Stimulated activated memory B cell treated with anti-CD40 and anti-IgM and Interleukin-4, amounts not matched to agents 10 μg/mL and 1 μg/mL and 100 μg/mL, for 72 hours (primary cell): ENCODE measurements at places on chromosomes 13 and 19.
A peak's percentile ranks its signal among the peaks of the same experiment; 100 is the strongest.

DNA sequence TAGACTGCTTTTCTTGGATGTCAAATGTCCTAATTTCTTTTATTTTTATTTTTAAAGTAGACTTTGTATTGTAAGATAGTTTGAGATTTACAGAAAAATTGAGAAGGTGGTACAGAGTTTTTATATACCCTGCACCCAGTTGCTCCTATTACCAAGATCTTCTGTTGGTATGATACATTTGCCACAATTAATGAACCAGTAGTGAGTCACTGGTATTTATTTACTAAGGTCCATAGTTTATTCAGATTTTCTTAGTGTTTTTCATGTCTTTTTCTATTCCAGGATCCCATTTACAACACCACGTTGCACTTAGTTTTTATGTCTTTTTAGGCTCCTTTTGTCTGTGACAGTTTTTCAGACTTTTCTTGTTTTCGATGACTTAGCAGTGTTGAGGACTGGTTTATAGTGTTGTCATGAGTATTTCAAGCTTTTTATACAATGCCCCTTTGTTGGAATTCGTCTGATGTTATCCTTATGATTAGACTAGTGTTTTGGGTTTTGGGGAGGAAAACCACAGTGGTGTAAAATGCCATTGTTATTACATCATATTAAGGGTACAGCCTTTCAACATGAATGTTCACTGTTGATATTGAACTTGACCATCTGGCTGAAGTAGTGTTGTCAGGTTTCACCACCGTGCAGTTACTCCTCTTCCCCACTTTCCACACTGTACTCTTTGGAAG, 35.9 kb downstream of the COG3 start:
- no peaks in the 10 kb centered on the region for H3K27me3 ChIP-seq
- no peak overlapping the region for H3K27ac ChIP-seq
- peaks cover 50% of the 10 kb centered on the region for H3K36me3 ChIP-seq
- ATAC-seq, result no peak

GRCh38 chr19:50008532-50008931, 16.6 kb downstream of the VRK3 start:
- no peak overlapping the region for H3K27ac ChIP-seq
- no peak overlapping the region for H3K4me3 ChIP-seq
- peaks cover 25% of the 10 kb centered on the region for H3K4me1 ChIP-seq
- ATAC-seq, result no peak
- no peaks in the 10 kb centered on the region for H3K27me3 ChIP-seq

GRCh38 chr13:49502954-49503353, 7.2 kb downstream of the PHF11 start:
- peaks cover 45% of the 10 kb centered on the region for H3K4me1 ChIP-seq
- ATAC-seq, result no peak
- peaks cover 60% of the 10 kb centered on the region for H3K36me3 ChIP-seq
- H3K27me3 ChIP-seq, result no peaks in the 10 kb centered on the region
- H3K4me3 ChIP-seq, result no peak overlapping the region
- peak overlapping the region; percentile 6 for H3K27ac ChIP-seq

- no peak overlapping the region for H3K27ac ChIP-seq
- H3K4me1 ChIP-seq, result no peaks in the 10 kb centered on the region
- H3K27me3 ChIP-seq, result peaks cover 16% of the 10 kb centered on the region
- no peaks in the 10 kb centered on the region for H3K36me3 ChIP-seq
- ATAC-seq, result no peak
These were observed 193.5 kb downstream of the TEX29 start for GRCh38 chr13:111513766-111514609.

GRCh38 chr13:90246687-90247345, 1100.7 kb upstream of the MIR17HG start:
- H3K27ac ChIP-seq, result no peak overlapping the region
- ATAC-seq, result no peak
- H3K4me1 ChIP-seq, result no peaks in the 10 kb centered on the region
- H3K4me3 ChIP-seq, result no peak overlapping the region

GRCh38 chr13:33678906-33679657, 138.9 kb upstream of the RFC3 start:
- H3K4me1 ChIP-seq, result peaks cover 20% of the 10 kb centered on the region
- H3K4me3 ChIP-seq, result peak overlapping the region; percentile 57
- H3K27me3 ChIP-seq, result no peaks in the 10 kb centered on the region
- peak overlapping the region; percentile 71 for H3K27ac ChIP-seq
- no peaks in the 10 kb centered on the region for H3K36me3 ChIP-seq
